ENCODE measurements at places on chromosomes 1 and 21. TPM values are rescaled to one million over a fixed set of nuclear protein-coding genes. Genes with fewer than 3 reads are reported as not detected.

OR2L2 gene
- total RNA-seq: not detected

PKP1 gene
- total RNA-seq: under 0.01 TPM

FNDC10 gene
- total RNA-seq: 4.5 TPM

SETDB1 gene
- total RNA-seq: 30.7 TPM

CHI3L2 gene
- 10.5 TPM for total RNA-seq

PANK4 gene
- 22.8 TPM for total RNA-seq

SLC35F3 gene
- not detected for total RNA-seq

TDRD10 gene
- total RNA-seq: not detected

NES gene
- total RNA-seq: 44.5 TPM

KMO gene
- total RNA-seq: not detected

ATG4C gene
- 25.3 TPM for total RNA-seq

CACNA1S gene
- total RNA-seq: not detected

CELA2B gene
- not detected for total RNA-seq

HSD3B2 gene
- not detected for total RNA-seq

SLFNL1 gene
- 0.09 TPM for total RNA-seq

GBP5 gene
- total RNA-seq: not detected

CFHR3 gene
- total RNA-seq: not detected

All from fibroblast of the aortic adventitia (primary cell).